Lung microvascular endothelial cell (primary cell): ENCODE measurements at places on chromosomes 4 and X. TPM values are rescaled to one million over a fixed set of nuclear protein-coding genes. Genes with fewer than 3 reads are reported as not detected.

DNA sequence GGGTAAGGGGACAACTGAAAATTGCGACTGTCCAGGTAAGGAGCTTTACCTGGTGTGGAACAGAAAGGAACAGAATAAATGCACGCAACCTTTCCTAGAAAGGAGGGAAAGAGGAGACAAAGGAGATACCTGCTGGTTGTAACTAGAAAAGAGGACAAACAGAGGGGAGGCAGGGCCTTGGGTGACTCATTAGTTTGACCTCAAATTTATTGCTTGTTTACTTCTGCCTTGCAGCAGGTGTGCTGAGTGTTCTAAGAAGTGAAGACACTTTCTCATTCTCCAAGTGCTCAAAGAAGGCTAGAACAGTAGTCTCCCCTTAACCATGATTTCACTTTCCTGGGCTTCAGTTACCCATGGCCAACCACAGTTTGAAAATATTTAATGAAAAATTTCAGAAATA lies 123.1 kb upstream of the BOD1L1 start:
- no peak for DNase-seq

The TRIM2 gene
- 6.5 and 15.7 TPM in 2 replicates for total RNA-seq

The ATP8A1 gene
- 10.2 and 32.3 TPM in 2 replicates for total RNA-seq

DNA sequence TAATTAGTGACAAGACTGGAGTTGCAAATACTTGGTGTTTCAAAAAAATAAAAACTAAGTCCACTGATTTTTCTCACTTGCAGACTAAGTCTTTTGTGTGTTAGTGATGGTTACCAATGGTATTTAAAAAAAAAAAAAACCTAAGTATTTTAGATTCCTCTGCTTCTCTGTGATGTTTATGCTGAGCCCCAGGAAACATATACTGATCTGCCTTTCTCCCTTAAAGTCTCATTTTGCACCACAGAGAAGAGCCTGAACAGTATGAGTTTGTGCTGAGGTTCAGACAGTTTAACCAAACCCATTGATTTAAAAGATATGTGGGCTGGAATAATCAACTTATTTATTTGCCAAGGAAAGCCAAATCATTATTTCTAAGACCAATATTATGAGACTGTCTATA lies 1305.0 kb downstream of the PCDH18 start:
- DNase-seq, result no peak

The HTR2C gene
- not detected in 2 replicates for total RNA-seq

- no peak for DNase-seq
Measured at GRCh38 chr4:173748353-173748752, 218.3 kb upstream of the HAND2 start.

The SLC34A2 gene
- total RNA-seq, result not detected in 2 replicates

The FGD1 gene
- total RNA-seq, result 0.60 and 1.1 TPM in 2 replicates

GRCh38 chr4:150078041-150078578 lies at the start of gene DCLK2:
TSS of gene DCLK2 (plus strand) at chr4:150078445. CDS start at chr4:150079028, 583 bp downstream.
- peak; percentile 77 for DNase-seq

DNA sequence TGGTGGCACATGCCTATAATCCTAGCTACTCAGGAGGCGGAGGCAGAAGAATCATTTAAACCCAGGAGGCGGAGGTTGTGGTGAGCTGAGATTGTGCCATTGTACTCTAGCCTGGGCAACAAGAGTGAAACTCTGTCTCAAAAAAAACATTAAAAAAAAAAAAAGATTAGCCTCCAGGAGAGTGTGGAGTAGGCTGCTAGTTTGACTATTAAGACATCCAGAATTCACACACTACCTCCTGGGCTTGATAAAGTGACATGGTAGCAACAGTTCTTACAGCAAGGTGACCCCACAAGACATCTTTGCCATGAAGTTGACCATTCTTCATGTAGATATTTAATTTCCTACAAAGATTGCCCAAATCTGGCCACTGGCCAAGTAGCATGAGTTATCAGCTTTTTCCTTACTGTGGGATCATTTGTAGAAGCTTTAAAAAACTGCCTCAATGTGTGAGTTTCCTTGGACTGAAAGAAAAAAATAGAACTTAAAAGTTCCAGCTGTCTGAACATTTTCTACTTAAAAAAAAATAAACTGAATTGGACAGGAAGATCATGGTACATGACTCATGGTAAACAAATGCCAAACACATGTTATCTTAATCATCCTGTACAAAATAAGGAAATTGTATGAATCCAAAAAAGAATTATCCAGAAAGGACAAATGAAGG lies 35.3 kb upstream of the SPRY1 start:
- peak; percentile 94 for DNase-seq
